B cell (primary cell): ENCODE measurements at places on chromosomes 3 and 15. TPM values are rescaled to one million over a fixed set of nuclear protein-coding genes. Genes with fewer than 3 reads are reported as not detected.
A peak's percentile ranks its signal among the peaks of the same experiment; 100 is the strongest.

- no peak for DNase-seq
Measured at GRCh38 chr3:42532229-42532628, 29.8 kb downstream of the VIPR1 start.

The CDHR4 gene
- 0.18 and 0.33 TPM in 2 replicates for polyA plus RNA-seq

DNA sequence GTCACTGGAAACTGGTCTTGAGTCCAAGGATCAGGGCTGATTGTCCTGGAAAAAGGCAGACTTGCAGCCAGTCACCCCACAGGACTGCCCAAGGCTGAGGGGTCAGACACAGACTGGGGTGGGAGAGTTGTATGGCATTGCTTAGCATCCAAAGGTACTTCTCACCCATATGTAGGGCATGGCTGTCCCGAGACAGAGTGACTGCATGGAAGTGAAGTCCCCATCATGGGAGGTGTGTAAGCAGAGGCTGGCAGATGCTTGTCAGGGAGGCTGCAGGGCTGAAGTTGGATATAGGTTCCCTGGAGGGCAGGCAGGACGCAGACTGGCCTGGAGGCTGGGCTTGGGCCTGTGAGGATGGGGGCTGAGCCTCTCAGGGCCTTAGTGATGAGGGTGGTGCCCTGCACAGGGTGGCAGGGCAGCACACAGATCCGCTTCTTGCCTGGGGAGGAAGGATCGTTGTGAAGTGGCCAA lies 31.1 kb downstream of the PSTPIP1 start:
- no peak for DNase-seq

GRCh38 chr3:189144645-189145044 lies 27.1 kb upstream of the TPRG1 start:
- DNase-seq = peak; percentile 20

The TEX55 gene
- not detected in 2 replicates for polyA plus RNA-seq

The CHAC1 gene
- 0.81 and 1.2 TPM in 2 replicates for polyA plus RNA-seq

DNA sequence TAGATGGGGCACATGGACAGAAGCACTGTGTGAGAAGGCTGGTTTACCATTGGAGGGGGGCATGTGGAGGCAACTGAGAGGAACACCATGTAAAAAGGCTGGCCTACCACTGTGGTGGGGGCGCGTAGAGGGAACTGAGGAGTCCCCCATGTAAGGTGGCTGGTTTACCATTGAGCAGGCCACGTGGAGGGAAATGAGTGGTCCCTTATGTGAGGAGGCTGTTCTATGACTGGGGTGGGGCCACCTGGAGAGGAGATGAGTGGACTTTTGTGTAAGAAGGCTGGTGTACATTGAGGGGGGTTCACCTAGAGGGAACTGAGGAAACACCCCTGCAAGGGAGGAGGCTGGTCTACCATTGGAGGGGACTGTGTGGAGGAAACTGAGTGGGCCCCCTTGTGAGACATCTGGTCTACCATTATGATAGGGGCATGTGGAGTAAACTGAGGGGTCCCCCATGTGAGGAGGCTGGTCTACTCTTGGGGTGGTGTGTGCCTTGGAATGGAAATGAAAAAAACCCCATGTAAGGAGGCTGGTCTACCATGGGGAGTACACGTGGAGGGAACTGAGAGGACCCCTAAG lies 156.9 kb downstream of the FBLN2 start:
- DNase-seq = no peak

- no peak for DNase-seq
Measured at GRCh38 chr15:74517096-74517495, 23.9 kb upstream of the ARID3B start.

GRCh38 chr15:38551720-38552648 lies 12.6 kb downstream of the RASGRP1 start:
- no peak for DNase-seq

- no peak for DNase-seq
Measured at GRCh38 chr15:93261845-93262244, 172.8 kb upstream of the RGMA start.

The SEMA3G gene
- polyA plus RNA-seq = 0.07 and 0.10 TPM in 2 replicates

The QRICH1 gene
- 179 and 223 TPM in 2 replicates for polyA plus RNA-seq

The ZNF662 gene
- polyA plus RNA-seq = 0.12 and 0.22 TPM in 2 replicates

The CYP1A1 gene
- polyA plus RNA-seq = 0.24 and 0.25 TPM in 2 replicates

The SH2D7 gene
- polyA plus RNA-seq = not detected in 2 replicates

- DNase-seq = no peak
Measured at GRCh38 chr15:44034334-44034733, 160.7 kb downstream of the FRMD5 start.

- no peak for DNase-seq
Measured at GRCh38 chr15:34019369-34019990, 19.5 kb downstream of the AVEN start.

- no peak for DNase-seq
Measured at GRCh38 chr3:12974819-12975218, 98.4 kb downstream of the IQSEC1 start.

- DNase-seq = no peak
Measured at GRCh38 chr3:117603097-117603496, 893.5 kb downstream of the TUSC7 start.

- no peak for DNase-seq
Measured at GRCh38 chr15:36579792-36580431, 486 bp downstream of the CDIN1 start.

- DNase-seq = no peak
Measured at GRCh38 chr3:86865506-86865905, 125.4 kb downstream of the VGLL3 start.

DNA sequence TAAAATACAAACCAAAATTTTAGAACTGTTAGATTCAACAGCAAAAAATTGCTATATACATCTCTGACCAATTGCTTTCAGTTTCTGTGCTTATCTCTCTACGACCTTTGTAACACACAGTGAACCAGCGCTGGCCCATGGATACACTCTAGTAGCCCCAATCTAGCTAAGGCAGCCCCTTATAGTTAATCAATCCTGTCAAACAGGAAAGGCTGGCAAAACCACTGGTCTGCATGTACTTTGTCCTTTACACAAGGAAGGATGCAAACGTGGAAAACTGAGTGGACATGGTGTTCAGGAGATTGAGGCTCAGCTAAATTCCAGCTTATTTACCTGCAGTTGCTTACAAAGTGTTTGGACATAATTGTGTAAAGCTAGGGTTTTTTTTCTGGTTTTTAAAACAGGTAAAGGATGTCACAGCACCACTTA lies 25.9 kb downstream of the ADGRG7 start:
- DNase-seq = no peak

- DNase-seq = peak; percentile 58
Measured at GRCh38 chr3:100710261-100710968, 1.1 kb downstream of the TFG start.

The CASR gene
- not detected in 2 replicates for polyA plus RNA-seq

The PLCH1 gene
- 0.06 TPM in 1 of 2 replicates, not detected in the other for polyA plus RNA-seq

- DNase-seq = no peak
Measured at GRCh38 chr3:172040981-172041963, 1.9 kb downstream of the FNDC3B start.

- no peak for DNase-seq
Measured at GRCh38 chr3:17967111-17967510, 224.7 kb upstream of the TBC1D5 start.

GRCh38 chr3:80355144-80355543 lies 587.3 kb upstream of the ROBO1 start:
- no peak for DNase-seq

- no peak for DNase-seq
Measured at GRCh38 chr3:169171739-169172138, 491.8 kb downstream of the MECOM start.

The FAM227B gene
- polyA plus RNA-seq = 3.3 and 5.6 TPM in 2 replicates

The RRP9 gene
- 19.8 and 21.9 TPM in 2 replicates for polyA plus RNA-seq

- DNase-seq = no peak
Measured at GRCh38 chr3:43629257-43629656, 7.4 kb upstream of the ANO10 start.

DNA sequence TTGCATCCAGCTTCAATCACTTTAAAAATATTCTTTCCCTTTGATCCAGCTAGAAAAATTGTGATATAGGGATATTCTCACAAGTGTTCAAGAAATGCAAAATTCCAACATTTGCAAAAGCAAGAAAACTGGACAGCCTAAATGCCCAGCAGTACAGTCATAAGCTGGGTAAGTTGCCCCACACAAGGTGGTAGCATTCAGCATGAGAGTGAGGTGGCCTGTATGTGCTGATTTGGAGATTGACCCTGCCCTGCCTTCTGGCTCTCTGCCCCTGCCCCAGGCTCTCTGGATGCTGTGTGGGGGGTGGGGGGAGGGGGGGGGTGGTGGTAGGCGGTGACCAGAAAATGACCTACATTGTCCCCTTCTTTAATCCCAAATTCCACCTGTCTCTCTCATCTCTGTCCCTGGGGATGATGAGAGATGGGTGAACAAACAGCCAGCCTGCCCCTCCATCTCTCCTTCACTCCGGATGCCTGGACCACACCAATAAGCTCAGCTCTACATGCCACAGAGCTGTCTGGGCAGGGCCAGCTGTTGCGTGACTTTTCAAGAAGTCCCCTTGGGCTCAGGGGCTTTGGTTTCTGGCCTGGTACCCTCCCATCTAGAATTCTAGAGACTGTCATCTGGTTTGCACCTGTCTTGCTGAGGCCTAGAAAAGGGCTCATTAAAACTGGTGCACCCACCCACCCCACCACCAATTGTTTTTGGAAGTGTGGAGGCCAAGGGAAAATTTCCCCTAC lies 42.2 kb downstream of the SLC28A1 start:
- DNase-seq = no peak

DNA sequence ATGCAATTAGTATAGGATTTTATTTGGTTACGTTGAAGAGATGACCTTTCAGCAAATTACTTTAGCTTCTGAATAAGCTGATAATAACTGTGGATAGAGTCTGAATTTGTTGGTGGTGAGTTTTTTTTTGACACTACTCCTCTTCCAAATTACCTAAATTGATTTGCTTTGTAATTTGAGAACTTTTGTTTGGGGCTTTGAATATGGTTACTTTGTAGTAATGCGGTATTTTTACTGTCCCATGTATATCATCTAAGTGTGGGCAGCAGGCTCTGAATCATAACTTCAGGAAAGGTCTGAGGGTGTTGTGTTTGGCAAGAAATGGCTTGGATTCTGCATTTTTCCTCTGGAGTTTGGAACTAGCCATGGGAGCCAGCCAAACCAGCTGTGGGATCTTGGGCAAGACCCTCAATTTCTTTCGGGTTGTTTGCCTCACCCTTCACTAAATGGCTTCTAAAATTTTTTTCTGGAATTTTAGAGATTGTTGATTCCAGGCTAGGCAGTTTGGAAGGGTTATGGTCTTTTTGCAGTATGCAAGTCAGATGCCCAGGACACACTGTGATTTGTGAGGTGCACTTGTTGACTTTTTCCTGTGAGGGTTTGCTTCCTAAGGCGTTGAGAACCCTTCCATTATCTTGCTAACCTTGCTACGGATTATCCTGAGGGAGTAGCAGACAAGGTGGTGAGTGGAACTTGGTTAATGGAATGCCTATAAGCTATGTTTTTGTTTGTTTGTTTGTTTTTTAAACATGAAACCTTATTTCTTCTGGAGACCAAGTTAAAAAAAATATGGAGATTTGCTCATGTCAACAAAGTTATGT lies 10.4 kb downstream of the PTPRG start:
- no peak for DNase-seq

- no peak for DNase-seq
Measured at GRCh38 chr3:11185564-11186317, 31.4 kb downstream of the HRH1 start.

GRCh38 chr15:99115300-99116215 lies 10.7 kb downstream of the SYNM start:
- DNase-seq = no peak

The GATA2 gene
- 0.27 TPM in 1 of 2 replicates, not detected in the other for polyA plus RNA-seq

The MNS1 gene
- not detected in 2 replicates for polyA plus RNA-seq

GRCh38 chr3:164155400-164155799 lies 922.9 kb downstream of the SI start:
- no peak for DNase-seq

GRCh38 chr3:158713094-158713499 lies 19.2 kb downstream of the RARRES1 start:
- DNase-seq = no peak

DNA sequence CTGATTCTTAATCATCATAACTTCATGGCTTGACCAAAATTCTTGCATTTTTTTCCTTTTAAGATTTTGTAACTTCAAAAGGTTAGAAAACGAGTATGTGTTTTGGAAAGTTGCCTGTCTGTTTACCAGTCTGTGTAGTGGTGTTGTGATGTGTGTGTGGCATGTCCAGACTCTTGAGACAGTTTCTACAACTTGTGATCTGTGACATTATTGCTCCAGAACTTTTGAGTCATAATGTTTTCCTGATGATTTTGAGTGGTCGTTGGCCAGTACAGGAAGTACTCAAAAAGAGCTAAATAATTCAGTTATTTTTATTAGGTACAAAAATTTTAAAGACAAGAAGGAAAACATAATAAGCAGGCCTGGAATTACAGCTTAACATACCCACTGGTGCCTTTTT lies 229.0 kb upstream of the C2CD4B start:
- DNase-seq = no peak

The DAPK2 gene
- 5.0 and 8.3 TPM in 2 replicates for polyA plus RNA-seq

DNA sequence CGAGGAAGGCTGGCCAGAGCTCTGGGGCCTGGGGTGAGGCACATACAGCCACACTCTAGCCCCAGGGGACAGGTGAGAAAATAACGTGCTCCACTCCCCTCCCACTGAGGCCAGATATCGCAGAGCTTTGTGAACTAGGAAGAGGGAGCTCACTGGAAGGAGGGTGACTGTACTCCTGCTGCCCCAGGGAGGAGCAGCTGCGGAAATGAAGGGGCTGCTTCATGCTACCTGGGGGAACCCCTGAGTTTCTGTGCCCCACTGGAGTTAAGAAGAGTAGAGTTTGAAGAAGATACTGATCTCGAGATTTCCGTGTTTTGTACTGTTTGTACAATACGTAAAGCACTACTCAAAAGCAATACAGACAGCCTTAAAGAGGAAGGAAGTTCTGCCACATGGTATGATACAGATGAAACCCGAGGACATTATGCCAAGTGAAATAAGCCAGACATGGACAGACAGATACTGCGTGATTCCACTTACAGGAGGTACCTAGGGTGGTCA lies 44.6 kb downstream of the CMTM6 start:
- peak; percentile 89 for DNase-seq

DNA sequence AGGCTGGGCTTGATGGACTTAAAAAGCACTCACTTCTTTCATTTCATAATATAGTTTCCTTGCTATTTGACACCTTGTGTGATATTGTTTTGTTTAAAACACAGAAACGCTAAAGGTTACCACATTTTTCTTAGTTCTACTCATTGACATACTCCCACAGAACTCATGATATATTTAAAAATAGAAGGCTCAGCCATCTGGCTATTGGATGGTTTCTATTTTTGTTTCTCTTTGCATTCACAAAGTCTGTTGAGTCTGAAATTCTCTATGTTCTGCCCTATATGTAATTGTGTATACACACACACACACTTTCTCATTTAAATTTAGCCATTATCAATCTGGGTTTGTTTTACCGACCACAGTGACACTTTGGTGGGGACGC lies 128.2 kb downstream of the SOX2 start:
- no peak for DNase-seq

The BHLHE40 gene
- 26.2 and 47.0 TPM in 2 replicates for polyA plus RNA-seq
